ELR (cell line): ENCODE measurements at places on chromosomes 6 and 20.

- peak; percentile 41 for DNase-seq
Observed at GRCh38 chr20:35283441-35284266, 918 bp downstream of the EIF6 start.

DNA sequence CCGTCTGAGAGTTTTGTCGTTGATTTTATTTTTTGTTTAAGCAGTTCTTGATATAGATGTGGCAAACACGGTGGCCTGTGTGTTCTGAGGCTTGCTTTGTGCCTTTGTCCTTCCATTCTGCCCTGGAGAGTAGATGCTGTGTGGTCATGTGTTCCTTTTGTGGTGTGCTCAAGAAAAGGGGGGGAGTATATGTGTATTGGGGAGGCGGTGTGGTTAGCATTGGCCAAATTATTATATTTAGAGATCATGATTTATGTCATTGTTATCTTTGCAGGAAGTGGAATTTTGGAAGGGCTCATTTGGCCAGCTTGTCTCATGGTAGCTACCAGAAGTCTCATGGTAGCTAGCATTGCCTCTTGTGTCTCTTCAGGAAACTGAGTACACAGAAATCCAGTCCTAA, 16.4 kb downstream of the RREB1 start:
- no peak for DNase-seq

DNA sequence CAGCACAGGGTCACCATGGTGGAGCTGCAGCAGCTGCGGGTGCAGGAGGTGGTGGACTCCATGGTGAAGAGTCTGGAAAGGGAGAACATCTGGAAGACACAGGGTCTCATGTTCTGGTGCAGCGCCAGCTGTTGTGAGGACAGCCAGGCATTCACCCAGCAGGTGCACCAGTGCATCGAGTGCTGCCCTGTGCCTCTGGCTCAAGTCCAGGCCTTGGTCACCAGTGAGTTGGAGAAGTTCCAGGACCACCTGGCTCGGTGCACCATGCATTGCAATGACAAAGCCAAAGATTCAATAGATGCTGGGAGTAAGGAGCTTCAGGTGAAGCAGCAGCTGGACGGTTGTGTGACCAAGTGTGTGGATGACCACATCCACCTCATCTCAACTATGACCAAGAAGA, 22.9 kb upstream of the RIPK1 start:
- DNase-seq: no peak

DNA sequence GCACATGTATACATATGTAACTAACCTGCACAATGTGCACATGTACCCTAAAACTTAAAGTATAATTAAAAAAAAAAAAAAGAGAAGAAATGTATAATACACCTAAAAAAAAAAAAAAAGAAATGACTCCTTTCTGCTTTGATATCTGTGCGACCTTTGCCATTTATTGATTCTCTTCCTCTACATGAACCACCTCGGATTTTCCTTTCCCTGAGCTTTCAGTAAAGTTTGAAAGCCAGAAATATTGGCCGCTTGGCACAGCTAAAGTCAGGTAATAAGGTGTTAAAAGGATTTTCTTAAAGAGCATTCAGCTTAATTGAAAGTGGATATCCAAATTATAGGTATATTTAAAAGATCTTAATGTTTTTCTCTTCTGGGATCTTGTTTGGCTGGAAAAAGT, 12.6 kb upstream of the ASCC3 start:
- no peak for DNase-seq

GRCh38 chr6:126086560-126086959, 100.2 kb downstream of the TRMT11 start:
- no peak for DNase-seq

DNA sequence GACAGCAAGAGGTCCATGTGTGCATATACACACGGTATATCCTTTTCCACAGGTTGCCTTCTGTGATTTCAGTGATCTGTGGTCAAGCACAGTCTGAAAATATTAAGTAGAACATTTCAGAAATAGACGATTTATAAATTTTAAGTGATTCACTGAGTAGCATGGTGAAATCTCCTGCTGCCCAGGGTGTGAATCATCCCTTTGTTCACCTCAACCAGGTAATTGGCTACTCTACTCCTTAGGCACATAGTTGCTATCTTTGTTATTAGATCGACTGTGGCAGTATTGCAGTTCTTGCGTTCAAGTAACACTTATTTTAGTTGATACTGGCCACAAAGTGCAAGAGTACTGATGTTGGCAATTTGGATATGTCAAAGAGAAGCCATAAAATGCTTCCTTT, 1421.7 kb downstream of the GRIK2 start:
- DNase-seq: no peak

GRCh38 chr6:28927846-28928245, 4.1 kb upstream of the TRIM27 start:
- no peak for DNase-seq

DNA sequence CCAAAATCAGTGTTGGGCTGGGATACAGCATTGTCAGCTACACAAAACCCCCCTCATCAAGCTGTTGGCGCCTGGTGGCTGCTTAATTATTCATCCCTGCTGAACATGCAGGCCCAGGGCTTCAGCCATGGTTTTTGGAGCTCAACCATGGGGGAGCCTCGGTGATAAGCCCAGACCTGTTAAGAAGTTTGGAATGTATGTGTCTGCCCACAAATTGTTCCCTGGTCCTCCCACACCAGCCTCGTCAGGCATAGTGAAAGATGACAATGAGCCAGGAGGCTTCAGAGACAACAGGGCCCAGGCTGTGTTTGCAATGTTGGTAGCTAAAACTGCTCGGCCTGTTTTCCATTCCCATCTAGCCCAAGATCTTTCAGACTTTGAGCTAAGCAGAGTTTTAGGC, 34.8 kb upstream of the SIRPA start:
- no peak for DNase-seq

DNA sequence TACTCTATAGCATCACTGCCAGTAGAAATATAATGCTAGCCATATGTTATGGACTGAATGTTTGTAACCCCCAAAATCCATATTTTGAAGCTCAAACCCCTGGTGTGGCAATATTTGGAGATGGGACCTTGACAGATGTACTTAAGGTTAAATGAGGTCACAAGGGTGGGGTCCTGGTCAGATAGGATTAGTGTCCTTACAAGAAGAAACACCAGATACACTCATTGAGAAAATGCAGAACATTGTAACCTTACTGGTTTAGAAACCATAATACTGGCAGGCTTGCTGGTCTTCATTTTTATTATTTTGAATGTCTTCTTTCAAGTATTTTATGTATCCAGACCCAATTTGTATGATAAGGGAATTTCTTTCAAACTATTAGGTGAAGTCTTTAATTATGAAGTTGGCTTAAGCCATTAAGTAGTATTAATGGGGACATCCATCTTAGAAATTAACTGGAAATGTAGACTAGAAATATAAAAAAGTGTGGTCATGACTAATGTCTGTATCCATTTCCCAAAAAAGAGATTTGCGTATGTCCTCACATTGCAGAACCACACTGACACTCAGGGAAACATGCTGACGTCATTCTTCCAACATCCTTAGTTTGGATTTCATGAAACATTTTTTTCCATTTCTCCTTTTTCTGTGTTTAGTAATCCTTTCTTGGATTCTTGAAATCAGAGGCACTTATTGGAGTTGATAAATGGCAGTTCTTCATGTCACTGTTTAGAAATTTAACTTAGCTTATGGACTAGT, 32.4 kb downstream of the SLC16A10 start:
- no peak for DNase-seq

GRCh38 chr6:33856031-33856590, 52.3 kb upstream of the MLN start:
- DNase-seq: no peak

DNA sequence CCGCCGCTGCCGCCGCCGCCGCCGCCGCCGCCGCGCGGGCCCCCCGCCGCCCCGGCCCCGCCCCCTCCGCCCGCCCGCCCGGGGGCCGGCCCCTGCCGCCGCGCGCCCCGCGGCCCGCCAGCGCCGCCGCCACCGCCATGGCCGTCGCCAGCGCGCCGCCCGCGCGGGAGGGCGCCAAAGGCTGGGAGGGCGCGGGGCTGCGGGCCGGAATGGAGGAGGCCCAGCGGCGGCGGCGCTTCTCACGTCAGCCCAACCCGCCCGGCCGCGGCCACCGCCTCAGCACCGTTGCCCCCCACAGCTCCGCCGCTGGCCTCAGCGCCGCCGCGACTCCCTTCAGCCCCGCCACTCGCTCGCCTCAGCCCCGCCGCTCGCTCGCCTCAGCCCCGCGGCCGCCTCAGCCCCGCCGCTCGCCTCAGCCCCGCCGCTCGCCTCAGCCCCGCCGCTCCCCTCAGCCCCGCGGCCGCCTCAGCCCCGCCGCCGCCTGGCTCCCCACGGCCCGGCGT, 258 bp downstream of the PHF10 start:
- DNase-seq: peak; percentile 48

DNA sequence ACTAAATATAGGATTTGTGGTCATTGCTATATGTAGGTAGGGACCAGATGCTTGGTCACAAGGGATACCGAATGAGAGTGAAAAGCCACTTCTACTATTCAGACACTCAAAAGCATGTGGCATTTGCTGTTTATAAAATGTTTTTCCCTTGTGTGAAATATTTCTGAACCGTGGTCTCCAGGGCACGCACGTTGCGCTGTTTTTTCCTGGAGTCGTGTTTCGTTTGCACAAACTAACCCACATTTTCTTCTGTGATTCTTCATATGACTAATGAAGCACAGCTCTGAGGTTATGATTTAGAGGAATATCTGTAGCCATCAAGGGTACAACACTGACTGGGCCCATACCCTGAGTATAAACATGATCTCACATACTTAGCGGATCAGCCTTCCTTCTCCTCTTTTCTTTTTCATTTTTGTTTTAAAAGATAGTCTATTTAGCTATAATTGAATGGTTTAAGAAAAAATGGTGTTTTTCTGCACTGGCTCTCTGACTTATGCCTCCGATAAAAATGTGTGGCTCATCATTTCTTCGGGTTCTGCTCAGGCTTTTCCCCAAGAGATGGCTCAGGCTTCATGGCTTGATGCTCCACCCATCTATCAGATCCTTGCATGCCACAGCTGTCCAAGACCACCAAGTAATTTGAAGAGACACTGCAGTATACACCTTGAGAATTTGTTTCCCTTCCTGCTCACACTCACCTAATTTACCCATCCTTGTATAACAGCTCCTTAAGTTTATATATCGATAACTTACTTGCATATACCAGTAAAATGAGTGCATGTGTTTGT, 59.9 kb upstream of the HBS1L start:
- no peak for DNase-seq
